Forelimb muscle (tissue), 1 donor: ENCODE measurements at places on chromosomes 16 and 17.

GRCh38 chr17:56978441-56979090 lies 635 bp downstream of the SCPEP1 start:
- no peak for DNase-seq

DNA sequence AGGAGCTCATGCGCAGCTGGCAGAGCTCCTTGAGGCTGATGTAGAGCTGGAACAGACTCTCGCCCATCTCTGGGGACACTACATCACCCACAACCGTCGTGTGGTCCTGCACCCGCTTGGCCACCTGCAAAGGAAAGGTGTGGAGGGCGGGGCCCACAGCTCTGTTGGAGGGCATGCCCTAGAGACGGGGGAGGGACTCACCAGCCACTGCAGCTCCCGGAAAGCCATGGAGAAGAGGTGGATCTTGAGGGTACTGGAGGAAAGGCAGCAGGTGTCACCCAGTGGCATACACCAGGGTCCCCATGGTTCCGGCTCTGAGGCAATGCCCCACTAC lies 8.6 kb downstream of the UNC13D start:
- no peak for DNase-seq

GRCh38 chr17:58328195-58329034 lies at the start of gene TSPOAP1:
TSPOAP1 (minus strand) TSS chr17:58328795; CDS start chr17:58327920, 875 bp downstream.
- no peak for DNase-seq

GRCh38 chr16:56824331-56824730 lies 40.7 kb upstream of the SLC12A3 start:
- no peak for DNase-seq

DNA sequence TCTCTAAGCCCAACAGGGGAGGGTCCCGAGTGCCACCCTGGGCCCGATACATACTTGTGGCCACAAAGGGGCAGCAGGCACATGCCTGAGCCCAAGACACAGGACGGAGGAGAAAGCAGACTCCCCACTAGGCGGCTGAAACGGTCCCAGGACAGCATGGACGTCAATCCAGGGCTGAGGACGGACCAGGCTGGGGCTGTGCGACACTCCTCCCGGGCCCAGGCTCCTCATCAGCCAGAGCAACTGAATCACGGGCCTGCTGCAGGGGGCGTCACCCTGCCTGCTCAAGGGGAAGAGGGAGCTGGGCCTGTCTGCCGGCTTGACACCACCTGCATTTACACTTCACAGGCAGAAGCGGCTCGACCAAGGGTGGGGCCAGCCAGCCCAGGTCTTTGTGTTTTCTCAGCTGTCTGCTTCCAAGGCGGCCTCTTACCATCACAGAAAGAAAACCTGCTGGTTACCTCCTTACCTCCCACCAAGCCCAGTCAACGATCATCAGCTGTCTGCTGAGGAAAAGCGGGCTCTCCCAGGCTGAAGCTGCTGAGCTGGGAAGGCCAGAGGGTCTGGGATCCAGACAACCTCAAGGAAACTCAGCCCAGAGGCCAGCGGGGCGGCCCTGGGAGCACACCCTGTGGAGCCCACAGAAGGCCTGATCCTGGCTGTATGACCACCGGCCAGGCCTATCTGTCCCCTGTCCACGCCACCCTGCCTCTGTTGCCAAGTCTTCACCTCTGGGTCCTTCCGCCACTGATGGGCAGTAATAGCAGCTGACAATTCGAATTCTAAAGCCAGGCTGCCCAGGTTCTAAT lies 26.4 kb downstream of the KIFC3 start:
- no peak for DNase-seq
